ENCODE measurements at places on chromosomes 11 and 22.
A peak's percentile ranks its signal among the peaks of the same experiment; 100 is the strongest.

- DNase-seq, result no peak
Measured at GRCh38 chr11:23023319-23023718, 163.0 kb upstream of the CCDC179 start.

GRCh38 chr22:30326255-30326705 is 461 bp downstream of the TBC1D10A start:
- DNase-seq, result peak; percentile 13

- no peak for DNase-seq
Measured at GRCh38 chr11:16336204-16336603, 20.1 kb downstream of the SOX6 start.

DNA sequence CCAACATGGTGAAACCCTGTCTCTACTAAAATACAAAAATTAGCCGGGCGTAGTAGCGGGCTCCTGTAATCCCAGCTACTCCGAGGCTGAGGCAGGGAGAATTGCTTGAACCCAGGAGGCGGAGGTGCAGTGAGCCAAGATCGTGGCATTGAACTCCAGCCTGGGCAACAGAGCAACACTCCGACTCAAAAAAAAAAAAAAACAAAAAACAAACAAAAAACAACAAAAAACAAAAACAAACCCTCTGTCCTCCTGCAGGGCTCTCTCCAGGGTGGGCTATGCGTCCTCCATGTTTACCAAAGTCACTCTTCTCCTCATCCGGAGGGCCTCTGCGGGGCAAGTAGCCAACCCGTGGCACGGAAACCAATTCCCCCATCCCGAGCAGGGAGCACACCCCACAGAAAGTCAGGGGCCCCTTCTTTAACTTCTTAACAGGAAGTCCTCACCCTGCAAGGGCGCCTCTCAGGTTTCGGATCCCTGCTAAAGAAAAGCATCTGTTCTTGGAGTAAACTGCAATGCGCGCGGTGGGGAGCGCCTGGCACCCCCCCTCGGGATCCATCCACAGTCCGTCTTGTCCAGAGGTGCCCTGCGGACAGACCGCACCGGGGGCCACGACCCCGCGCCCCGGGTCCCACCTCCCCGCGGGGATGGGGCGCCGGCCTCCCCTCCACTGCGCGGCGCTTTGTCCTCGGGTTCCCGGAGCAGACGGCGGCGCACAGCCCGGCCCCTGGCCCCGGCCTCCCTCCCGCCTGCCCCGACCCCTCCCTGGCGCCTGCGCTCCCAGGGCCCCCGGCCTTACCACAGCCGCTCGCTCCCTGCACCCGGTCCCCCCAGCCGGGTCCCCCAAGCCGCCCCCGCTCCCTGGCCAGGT is 712 bp downstream of the CERK start:
- DNase-seq, result no peak

GRCh38 chr22:23047742-23048141 is 22.6 kb upstream of the GNAZ start:
- DNase-seq, result no peak

DNA sequence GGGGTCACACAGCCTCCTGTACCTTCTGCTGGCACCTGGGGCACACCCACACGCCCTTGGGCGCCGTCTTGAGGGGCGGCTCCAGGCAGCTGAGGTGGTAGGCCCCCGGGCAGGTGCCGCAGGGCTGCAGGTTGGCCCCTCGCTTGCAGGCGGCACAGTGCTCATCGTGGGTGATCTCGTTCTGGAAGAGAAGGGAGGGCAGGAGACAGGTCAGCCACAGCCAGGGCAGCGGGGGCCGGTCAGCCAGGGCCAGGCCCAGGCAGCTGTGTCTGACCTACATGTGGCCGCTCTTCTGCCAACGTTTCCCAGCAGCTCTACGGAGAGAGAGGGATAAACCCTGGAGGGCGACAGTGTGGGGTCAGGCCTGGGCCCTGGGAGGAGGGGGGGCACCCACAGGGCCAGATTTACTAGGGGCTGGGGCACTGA is 121.9 kb downstream of the PHF21B start:
- no peak for DNase-seq

DNA sequence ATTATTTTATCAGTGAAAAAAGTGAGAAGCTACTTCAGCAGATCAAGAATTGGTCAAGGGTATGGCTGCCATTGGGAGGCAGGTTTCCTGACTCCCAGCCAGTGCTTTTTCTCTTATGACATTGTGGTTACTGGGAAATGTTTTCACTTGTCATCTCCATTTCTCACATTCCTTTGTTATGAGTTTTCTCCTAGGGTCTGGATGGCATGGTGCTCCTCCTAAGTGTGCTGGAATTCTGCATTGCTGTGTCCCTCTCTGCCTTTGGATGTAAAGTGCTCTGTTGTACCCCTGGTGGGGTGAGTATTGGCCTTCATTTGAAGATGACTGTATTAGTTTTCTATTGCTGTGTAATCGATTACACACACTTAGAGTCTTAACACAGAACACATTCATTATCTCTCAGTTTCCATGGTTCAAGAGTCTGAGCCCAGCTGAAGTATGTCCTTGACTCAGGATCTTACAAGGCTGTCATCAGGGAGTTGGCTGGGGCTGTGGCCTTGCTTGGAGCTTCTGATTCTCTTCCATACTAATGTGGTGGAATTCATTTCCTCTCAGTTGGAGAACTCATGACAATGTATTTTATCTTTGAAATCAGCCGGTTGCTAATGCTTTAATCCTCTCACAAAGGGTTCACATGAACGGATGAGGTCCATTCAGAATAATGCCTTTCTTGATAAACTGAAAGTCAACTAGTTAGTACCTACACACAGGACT is 21.0 kb upstream of the MS4A6E start:
- no peak for DNase-seq

- DNase-seq, result no peak
Measured at GRCh38 chr22:33144721-33145120, 86.5 kb upstream of the SYN3 start.

DNA sequence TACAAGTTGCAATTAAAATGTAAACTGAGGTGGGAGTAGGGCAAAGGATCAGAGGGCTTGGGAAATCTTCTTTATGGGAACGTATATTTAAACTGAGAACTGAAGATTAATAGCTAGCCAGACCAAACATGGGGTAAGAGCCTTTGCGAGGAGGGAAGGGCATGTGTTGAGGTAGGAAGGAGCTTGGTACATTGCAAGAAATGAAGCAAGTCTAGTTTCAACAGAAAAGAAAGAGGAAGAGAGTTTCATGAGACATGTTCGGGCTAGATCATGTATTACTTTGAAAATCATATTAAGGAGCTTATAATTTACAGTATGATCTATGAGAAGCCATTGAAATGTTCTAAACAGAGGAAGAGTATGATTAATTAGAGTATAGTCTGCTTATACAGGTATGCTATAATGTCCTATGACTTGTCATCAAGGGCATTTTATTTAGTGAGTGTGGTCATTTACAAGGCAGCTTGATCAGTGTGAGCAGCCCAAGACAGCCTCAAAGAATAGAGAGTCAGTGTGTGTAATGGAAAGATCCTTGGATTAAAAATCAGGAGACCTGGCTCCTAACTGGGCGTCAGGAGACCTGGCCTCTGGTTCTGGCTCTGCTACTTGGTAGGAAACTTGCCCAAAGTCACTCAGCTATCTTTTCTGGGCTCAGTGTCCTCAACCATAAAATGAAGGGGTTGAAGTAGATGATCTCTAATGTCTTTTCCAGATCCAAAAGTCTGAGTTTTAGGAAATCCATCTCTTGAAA is 10.9 kb downstream of the GAS2 start:
- no peak for DNase-seq

- no peak for DNase-seq
Measured at GRCh38 chr11:68040957-68041591, 2.2 kb downstream of the TCIRG1 start.

DNA sequence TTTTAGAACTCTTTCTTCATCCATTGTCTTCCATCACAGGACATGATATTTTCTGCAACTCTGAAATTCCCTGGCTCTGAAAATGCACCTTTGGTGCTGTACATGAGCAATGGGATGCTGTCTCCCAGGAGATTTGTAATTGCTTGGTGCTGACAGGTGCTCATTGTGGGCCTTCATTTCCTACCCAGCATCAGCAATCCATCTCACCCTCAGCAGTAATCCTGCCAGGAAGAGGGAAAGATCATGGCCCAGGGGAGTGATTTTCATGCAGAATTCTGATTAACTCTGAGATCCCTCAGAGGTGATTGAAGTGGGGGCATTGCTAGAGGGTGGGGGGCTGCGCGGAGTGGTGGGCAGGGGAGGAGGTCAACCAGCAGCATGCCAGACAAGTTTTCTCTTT is 651.7 kb downstream of the NELL1 start:
- DNase-seq, result no peak

DNA sequence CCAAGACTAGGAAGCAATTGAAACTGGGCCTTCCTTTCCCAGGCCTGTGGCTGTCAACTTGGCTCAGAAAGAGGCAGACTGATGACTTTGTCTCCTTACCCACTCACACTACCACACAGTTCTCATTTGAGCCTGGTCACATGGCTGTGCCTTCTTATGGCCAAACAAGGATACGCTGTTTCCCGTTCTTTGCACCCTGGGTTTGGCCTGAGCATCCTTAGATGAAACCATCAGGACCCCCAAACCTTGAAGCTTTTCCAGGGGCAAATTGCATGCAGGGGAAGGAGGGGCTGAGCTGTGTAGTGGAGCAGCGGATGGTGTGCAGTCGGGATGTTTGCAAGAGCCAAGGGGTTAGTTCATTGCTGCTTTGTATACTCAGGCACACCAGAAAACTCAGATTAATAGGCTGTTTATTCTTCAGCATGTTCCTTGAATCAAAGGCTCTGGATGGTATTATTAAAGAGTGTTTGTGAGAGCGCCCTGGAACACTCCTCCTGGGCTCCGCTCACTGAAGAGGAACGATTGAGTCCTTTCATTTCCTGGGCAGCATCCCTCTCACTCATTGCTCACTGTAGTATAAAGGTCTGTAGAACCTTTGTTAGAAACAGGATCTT is 69.8 kb downstream of the ARFGAP2 start:
- peak; percentile 24 for DNase-seq

- no peak for DNase-seq
Measured at GRCh38 chr11:102611291-102611690, 13.8 kb downstream of the MMP20 start.
